ENCODE measurements at places on chromosomes 13 and 19. TPM values are rescaled to one million over a fixed set of nuclear protein-coding genes. Genes with fewer than 3 reads are reported as not detected.

DNA sequence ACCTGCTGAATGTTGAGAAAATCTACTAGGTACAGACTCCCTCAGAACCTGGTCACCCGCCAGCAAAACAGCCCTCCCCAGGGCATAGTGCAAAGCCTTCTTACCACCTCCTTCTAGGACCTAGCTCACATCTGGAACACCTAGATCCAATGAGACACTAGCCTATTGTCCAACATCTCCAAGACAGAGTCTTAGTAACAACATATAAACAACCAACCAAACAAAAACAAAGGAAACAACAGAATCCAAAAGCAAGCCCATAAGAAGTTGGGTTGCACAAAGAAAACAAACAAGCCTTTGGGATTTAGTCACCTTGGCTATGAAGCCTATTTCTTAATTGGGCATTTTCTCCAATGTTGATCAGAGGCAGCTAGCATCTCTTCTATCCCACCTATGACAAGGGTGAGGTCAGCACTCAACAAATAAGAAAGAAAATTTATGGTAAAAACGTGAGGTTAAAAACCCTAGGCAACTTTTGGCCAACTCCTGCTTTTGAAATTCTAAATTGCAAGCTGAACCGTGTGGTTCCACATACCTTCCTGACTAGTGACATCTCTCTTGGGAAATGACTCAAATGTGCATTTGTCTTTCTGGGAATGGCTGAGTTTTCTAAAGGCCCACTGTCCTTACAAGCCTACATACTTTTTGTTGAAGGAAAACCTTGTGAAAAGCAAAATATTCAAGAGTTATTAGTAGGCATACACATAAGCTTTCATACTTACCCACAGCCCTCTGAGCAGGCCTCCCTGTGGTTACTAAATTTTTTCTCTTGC lies 66.7 kb downstream of the FAM216B start:
- H3K4me1 ChIP-seq, result no peaks in the 10 kb centered on the region
- H3K27me3 ChIP-seq, result no peaks in the 10 kb centered on the region
- no peaks in the 10 kb centered on the region for H3K36me3 ChIP-seq
- no peak overlapping the region for H3K27ac ChIP-seq

DNA sequence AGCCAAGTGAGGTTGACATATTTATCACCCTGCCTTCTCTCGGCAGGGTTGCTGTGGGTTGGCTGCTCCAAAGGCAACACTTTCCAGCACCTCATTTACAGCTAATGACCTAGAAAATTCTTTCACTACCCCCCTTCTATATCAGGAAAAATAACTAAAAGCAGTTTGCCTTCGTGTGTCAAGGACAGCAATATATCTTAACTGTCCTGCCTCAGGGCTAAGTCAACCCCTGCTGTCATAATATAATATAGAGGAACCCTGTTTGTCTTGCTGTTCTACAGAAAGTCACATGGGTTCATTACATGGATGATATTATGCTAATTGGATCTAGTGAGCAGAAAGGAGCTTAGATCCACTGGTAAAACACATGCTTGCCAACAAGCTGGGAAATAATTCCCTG lies 28.1 kb upstream of the USP12 start:
- H3K27ac ChIP-seq, result no peak overlapping the region
- no peak for DNase-seq
- no peaks in the 10 kb centered on the region for H3K36me3 ChIP-seq
- H3K4me3 ChIP-seq, result no peak overlapping the region
- H3K27me3 ChIP-seq, result no peaks in the 10 kb centered on the region

GRCh38 chr19:18306888-18307260 lies 16.0 kb downstream of the LSM4 start:
- H3K4me1 ChIP-seq, result peaks cover 47% of the 10 kb centered on the region
- no peak overlapping the region for H3K4me3 ChIP-seq
- no peaks in the 10 kb centered on the region for H3K27me3 ChIP-seq
- H3K27ac ChIP-seq, result no peak overlapping the region

DNA sequence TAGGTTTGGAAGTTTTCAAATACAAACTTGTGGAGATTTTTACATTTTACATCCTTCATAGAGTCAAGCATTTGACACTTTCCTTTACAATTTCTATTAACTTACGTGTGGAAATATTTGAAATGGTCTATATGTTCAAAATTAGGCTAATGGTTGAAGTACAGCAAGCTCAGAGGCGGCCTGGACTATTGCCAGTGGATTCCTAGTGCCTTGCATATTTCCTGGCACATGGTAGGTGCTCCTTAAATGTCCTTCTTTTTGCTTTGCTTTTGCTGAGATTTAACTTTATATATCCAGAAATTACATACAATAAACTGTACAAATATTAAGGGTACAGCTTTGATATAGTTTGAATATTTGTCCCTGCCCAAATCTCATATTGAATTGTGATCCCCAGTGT lies 93.9 kb downstream of the UBL3 start:
- H3K4me1 ChIP-seq, result no peaks in the 10 kb centered on the region
- no peak overlapping the region for H3K4me3 ChIP-seq
- H3K27me3 ChIP-seq, result no peaks in the 10 kb centered on the region
- no peak for DNase-seq
- no peaks in the 10 kb centered on the region for H3K36me3 ChIP-seq

GRCh38 chr13:61030445-61030844 lies 385.2 kb downstream of the PCDH20 start:
- no peaks in the 10 kb centered on the region for H3K27me3 ChIP-seq
- no peaks in the 10 kb centered on the region for H3K4me1 ChIP-seq
- H3K36me3 ChIP-seq, result no peaks in the 10 kb centered on the region
- DNase-seq, result no peak

GRCh38 chr13:20833900-20834679 lies 60.3 kb upstream of the EEF1AKMT1 start:
- no peak overlapping the region for H3K4me3 ChIP-seq
- peaks cover 35% of the 10 kb centered on the region for H3K36me3 ChIP-seq
- DNase-seq, result no peak

DNA sequence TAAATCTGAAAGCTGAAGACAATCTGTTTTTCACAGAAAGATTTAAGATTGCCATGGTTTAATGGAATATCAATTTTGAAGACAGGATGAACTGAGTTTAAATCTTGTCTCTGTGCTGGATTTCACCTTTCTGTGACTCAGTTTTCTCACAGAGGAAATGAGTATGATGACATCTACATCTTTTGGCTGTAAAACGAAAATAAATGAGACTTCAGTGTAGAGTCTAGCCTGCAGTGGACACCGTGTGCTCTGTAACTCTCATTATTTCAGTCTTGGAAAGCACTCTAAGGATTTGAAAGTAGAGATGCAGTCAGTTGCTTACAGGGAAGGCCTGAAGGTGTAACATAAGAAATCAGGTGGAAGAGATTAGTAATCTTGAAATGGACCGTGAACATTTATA lies 150.4 kb downstream of the NALCN start:
- H3K27me3 ChIP-seq, result no peaks in the 10 kb centered on the region
- DNase-seq, result no peak
- no peak overlapping the region for H3K4me3 ChIP-seq
- no peak overlapping the region for H3K27ac ChIP-seq
- no peaks in the 10 kb centered on the region for H3K36me3 ChIP-seq
- no peaks in the 10 kb centered on the region for H3K4me1 ChIP-seq

DNA sequence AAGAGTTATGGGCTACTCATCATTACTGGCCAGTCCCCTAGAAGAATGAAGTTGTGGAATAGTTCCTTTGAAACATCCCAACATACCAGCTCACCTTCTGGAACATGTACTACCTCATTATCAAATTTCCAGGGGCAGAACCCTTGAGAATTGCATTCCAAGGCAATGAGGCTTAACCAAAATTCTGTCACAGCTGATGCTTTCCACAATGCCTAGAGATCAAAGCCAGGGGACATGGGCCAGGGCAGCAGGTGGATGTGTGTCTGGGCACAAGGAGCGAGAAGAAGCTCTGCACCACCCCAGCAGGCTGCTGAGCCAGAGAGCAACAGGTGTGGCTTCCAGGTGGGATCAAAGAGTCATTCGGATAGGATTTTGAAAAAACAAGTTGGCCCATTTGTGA lies 362.1 kb downstream of the EFNB2 start:
- DNase-seq, result no peak
- H3K4me1 ChIP-seq, result no peaks in the 10 kb centered on the region
- no peaks in the 10 kb centered on the region for H3K27me3 ChIP-seq
- no peak overlapping the region for H3K27ac ChIP-seq
- no peak overlapping the region for H3K4me3 ChIP-seq

DNA sequence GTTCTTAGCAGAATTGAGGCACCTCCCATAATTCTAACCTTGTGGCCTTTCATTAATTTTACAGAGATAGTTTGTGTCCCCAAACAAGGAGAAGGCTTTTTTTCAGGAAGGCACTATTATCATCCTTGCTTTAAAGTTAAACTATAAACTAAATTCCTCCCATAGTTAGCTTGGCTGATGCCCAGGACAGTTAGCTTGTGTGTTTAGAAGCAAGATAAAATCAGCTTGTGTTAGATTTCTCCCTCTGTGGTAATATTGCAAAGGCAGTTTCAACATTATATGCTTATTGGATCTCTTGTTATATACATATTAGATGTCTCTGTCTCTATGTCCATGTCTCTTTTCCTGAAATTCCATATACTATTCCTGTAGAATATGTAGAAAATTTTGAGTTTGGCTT lies 342.7 kb downstream of the TBC1D4 start:
- no peaks in the 10 kb centered on the region for H3K27me3 ChIP-seq
- no peaks in the 10 kb centered on the region for H3K36me3 ChIP-seq
- DNase-seq, result no peak
- no peak overlapping the region for H3K4me3 ChIP-seq

DNA sequence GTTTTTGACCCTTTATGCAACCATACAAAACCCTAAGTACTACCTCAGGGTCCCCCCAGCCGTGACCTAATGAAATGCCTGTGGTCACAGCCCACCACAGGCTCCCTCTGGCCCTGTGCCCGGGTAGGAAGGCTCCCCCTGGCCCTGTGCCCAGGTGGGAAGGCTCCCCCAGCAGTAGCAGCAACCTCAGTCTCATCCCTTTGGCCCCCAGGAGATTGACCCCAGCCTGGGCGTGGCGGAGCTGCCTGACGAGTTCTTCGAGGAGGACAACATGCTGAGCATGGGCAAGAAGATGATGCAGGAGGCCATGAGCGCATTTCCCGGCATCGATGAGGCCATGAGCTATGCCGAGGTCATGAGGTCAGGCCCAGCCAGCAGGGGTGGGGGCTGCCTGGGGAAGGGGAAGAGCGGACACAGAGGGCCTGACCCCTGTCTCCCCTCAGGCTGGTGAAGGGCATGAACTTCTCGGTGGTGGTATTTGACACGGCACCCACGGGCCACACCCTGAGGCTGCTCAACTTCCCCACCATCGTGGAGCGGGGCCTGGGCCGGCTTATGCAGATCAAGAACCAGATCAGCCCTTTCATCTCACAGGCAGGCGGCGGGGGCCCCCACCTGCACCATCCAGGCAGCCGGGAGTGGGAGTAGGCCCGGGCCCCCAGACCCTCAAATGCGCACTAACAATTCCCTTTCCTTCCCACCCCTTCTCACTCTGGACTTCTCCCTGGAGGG lies 6.3 kb upstream of the BEST2 start:
- no peak overlapping the region for H3K27ac ChIP-seq
- peaks cover 71% of the 10 kb centered on the region for H3K36me3 ChIP-seq
- no peaks in the 10 kb centered on the region for H3K4me1 ChIP-seq

GRCh38 chr13:76455960-76456359 lies 430.2 kb downstream of the KCTD12 start:
- H3K4me3 ChIP-seq, result no peak overlapping the region
- no peaks in the 10 kb centered on the region for H3K36me3 ChIP-seq
- no peak overlapping the region for H3K27ac ChIP-seq
- DNase-seq, result no peak
- no peaks in the 10 kb centered on the region for H3K27me3 ChIP-seq

DNA sequence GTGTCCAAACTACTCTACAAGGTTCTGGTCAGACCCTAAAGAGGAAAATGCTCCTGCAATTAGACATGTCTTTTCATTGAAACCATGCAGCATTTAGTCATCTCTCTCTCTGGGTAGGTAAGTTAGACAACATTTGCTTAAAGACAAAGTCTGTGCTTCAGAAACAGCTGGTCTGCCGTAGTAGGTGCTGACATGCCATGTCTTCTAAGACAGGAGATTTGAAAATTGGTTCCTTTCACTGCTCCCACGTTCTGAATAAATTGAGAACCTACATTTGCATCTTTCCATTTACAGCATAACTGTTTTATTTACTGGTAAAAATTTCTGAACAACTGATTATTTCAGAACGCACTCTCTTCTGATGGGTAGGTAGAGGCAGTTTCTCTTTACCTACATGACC lies 494.0 kb downstream of the EFNB2 start:
- no peak for DNase-seq
- H3K27me3 ChIP-seq, result no peaks in the 10 kb centered on the region
- no peaks in the 10 kb centered on the region for H3K36me3 ChIP-seq
- H3K27ac ChIP-seq, result no peak overlapping the region
- H3K4me1 ChIP-seq, result no peaks in the 10 kb centered on the region
- H3K4me3 ChIP-seq, result no peak overlapping the region

DNA sequence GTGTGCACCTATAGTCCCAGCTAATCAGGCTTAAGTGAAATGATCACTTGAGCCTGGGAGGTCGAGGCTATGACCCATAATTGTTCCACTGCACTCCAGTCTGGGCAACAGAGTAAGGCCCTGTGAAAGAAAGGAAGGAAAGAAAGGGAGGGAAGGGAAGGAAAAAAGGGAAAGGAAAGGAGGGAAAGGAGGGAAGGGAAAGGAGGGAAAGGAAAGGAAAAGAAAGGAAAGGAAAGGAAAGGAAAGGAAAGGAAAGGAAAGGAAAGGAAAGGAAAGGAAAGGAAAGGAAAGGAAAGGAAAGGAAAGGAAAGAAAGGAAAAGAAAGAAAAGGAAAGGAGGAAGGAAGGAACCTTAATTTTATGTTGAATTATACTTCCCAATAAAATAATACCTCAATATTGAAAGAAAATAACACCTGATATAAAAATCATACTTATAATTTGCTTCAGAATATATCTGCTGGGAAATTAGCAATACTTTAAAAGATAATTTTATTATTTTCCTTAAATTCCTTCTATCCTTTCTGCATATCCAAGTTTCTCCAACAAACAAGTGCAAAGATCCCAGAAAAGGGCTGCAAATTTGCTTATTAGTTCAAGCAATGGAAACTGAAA lies 177.3 kb downstream of the KLF12 start:
- H3K27ac ChIP-seq, result no peak overlapping the region
- H3K36me3 ChIP-seq, result no peaks in the 10 kb centered on the region
- no peak for DNase-seq

- no peaks in the 10 kb centered on the region for H3K27me3 ChIP-seq
- no peak for DNase-seq
- H3K4me3 ChIP-seq, result no peak overlapping the region
- H3K4me1 ChIP-seq, result peaks cover 10% of the 10 kb centered on the region
- H3K27ac ChIP-seq, result no peak overlapping the region
Measured at GRCh38 chr13:25276748-25277147, 10.5 kb downstream of the MTMR6 start.

The POSTN gene
- polyA plus RNA-seq, result 27.5 TPM

The ZNF99 gene
- 0.07 TPM for polyA plus RNA-seq

The SYNGR4 gene
- polyA plus RNA-seq, result not detected

The ZNF649 gene
- 2.7 TPM for polyA plus RNA-seq

The CYSLTR2 gene
- 1.8 TPM for polyA plus RNA-seq
